Spleen (tissue), 13 donors: ENCODE measurements at places on chromosomes 11 and 22.
A peak's percentile ranks its signal among the peaks of the same experiment; 100 is the strongest.

- DNase-seq = no peak
Measured at GRCh38 chr11:129840236-129840635, 24.6 kb downstream of the TMEM45B start.

DNA sequence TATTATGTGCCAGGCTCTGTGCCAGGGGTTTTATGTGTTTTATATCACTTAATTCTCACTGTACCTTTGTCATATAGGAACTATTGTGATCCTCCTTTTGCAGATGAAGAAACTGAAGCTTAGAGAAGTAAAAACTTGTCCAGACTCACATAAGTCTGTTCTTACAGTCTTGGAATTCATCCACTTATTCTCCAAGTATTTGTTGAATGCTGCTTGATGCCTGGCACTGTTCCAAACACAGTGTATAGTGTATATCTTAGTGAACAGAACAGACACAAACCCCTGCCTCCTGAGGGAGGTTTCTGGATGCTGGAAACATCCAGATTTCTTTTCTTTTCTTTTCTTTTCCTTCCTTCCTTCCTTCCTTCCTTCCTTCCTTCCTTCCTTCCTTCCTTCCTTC lies 29.0 kb upstream of the FGF3 start:
- no peak for DNase-seq

DNA sequence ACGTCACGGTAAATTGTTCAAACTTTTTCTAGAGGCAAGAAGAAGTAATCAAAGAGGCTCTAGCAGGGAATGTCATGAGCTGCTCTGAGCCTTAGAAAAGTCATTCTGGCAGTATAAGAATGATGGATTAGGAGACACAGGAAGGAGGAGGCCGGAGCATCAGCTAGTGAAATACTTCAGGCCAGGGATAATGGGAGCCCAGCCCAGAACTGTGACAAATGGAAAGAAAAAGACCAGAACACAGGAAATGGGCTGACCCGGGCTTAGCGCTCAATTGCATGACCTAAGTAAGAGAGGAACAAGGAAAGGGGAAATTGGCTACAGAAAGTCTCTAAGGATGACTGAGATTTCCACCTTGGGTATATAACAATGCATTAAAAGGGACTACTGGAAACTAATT lies 108.6 kb downstream of the LARGE1 start:
- no peak for DNase-seq

DNA sequence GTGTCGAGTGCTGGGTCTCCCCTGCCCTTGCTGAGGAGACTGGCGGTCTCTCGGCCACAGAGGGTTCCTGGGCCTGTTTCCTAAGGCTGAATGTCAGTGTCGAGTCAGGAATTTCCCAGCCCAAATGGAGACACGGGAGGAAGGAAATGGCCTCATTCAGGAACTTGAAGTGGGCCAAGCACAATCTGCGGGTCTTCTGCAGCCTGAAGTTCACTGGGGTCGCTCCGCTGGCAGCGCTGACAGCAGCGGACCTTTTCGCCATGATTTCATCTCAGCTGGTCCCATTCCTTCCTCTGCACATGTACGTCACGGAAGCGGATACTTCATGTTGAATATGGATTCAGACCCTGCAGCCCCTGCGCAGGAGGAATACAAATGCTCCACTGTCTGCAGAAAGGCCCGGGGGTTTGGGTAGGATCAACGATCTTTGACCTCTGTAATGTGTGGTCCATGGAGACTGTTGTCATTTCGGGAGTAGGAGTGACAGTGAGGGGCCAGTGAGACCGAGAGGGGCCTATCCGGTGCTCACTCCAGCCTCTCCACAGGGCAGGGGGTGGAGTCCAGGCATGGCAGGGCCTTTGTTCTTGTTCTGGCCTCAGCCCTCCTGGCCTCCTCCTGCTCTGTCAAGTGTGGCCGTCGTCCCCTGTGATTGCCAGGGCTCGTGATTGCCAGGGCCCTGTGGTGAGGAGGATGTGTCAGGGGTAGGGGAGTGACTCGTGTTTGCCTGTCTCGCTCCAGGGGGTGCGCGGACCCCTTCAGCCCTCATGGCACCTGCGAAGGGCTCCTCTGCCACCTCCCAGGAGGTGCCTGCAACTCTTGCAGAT lies 402.3 kb downstream of the TBC1D22A start:
- DNase-seq = peak; percentile 58

- DNase-seq = peak; percentile 59
Measured at GRCh38 chr11:16780146-16780545, 41.7 kb downstream of the C11orf58 start.

DNA sequence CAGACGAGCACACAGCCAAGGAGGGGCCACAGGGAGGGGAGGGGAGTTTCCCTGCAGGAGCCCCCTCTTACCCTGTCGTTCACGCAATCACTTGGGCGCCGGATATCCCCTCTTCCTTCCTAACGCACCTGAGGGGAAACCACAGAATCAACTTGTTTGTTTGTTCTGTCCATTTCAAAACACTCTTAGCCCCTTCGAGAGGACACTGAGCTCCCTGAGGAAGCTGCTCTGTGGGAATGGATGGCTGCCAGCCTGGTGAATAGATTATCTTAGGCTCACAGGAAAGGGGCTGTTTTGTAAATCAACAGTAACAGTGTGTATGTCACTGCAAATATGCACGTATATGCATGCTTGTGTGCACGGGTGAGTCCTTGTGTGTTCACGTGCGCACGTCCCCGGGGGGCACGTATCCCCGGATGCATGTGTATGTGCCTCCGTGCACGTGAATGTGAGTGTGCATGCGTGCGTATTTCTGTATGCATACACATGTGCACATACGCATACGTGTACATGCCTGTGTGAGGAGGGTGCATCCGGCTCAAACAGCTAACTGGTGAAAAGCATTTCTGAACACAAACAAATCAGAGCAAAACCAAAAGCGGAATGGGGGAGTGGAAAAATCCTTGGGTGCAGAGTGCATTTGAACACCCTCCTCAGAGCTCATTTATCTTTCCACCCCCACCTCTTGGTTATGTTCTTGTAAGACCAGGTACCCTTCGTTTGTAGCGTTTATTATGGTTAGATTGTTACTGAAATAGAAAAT lies 7.2 kb downstream of the ARSA start:
- DNase-seq = peak; percentile 91

- no peak for DNase-seq
Measured at GRCh38 chr11:2410616-2411015, 10.1 kb downstream of the TSSC4 start.

GRCh38 chr11:15224466-15224865 lies 109.7 kb downstream of the INSC start:
- no peak for DNase-seq

- DNase-seq = no peak
Measured at GRCh38 chr11:10979529-10979928, 121.7 kb upstream of the ZBED5 start.

DNA sequence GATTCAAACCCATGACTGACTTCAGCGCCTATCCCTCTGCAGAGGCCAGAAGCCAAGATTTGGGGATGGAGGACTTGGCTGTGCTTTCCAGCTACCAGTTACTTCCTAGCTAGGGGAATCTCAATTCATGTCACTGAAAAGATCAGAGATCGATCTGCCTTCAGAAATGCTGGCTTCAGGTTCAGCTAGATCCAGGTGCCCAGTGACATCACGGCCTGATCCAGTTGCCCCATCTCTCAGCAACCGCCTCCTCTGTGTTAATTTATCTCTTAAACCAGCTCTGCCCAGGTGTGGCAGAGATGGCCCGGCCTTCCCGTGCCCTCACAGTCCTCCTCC lies 24.2 kb downstream of the CYTH4 start:
- no peak for DNase-seq

GRCh38 chr11:6608011-6608410 lies 4.0 kb downstream of the TAF10 start:
- DNase-seq = peak; percentile 64

DNA sequence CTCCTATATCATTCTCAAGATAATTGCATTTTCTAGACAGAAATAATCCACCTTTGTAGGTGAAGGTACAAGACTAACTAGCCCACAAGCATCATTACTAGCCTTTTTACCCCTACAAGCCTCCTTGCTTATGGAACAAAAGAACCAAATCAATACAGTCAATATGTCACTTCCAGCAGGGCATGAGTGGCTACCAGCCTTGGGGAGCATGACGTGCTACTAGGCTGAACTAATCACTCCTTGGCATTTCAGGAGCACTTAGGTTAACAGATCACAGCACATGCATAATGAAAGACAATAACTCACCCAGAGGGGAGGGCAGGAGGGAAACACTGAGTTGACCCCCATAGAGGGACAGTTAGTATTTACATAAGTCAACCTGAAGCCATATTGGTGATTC lies 2.7 kb downstream of the DRD2 start:
- no peak for DNase-seq

- DNase-seq = no peak
Measured at GRCh38 chr11:120027546-120028180, 110.2 kb downstream of the TRIM29 start.

GRCh38 chr22:22764085-22764484 lies 119.7 kb downstream of the GGTLC2 start:
- DNase-seq = no peak

- peak; percentile 60 for DNase-seq
Measured at GRCh38 chr11:117328375-117329010, 839 bp downstream of the CEP164 start.

GRCh38 chr11:92314499-92314898 lies 89.9 kb downstream of the FAT3 start:
- DNase-seq = no peak

DNA sequence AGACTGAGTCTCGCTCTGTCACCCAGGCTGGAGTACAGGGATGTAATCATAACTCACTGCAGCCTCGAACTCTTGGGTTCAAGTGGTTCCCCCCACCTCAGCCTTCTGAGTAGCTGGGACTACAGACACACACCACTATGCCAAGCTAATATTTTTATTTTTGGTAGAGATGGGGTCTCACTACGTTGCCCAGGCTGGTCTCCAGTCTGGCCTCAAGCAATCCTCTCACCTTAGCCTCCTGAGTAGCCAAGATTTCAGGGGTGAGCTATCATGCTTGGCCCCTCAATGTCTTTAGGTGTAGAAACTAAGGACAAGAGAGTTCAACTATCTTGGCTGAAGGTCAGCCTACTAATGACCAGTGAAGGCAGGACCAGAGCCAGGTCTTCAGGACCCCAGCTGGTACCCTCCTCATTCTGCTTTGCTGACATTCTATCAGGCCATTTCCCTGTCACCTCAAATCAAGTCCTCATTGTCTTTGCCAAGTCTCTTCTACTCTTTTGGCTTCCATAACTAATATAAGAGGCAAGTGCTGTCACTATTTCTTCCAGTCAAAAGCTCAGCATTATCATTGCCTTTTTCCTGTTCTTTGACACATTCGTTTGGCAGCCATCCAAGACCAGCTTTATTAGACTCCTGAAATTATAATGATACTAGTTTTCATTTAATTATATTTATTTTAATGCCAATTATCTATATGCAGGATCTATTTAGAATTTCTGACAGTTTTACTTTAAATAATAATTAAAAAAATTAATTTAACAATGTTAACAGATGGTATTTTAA lies 264.2 kb upstream of the PITPNB start:
- no peak for DNase-seq

GRCh38 chr11:64206457-64207255 lies at the start of gene FERMT3:
FERMT3 (plus strand) TSS chr11:64206721; CDS start chr11:64207365, 644 bp downstream.
- DNase-seq = peak; percentile 97

- DNase-seq = no peak
Measured at GRCh38 chr11:47867823-47868222, 19.7 kb upstream of the NUP160 start.

GRCh38 chr22:46829117-46829891 lies 66.9 kb downstream of the TBC1D22A start:
- DNase-seq = no peak

DNA sequence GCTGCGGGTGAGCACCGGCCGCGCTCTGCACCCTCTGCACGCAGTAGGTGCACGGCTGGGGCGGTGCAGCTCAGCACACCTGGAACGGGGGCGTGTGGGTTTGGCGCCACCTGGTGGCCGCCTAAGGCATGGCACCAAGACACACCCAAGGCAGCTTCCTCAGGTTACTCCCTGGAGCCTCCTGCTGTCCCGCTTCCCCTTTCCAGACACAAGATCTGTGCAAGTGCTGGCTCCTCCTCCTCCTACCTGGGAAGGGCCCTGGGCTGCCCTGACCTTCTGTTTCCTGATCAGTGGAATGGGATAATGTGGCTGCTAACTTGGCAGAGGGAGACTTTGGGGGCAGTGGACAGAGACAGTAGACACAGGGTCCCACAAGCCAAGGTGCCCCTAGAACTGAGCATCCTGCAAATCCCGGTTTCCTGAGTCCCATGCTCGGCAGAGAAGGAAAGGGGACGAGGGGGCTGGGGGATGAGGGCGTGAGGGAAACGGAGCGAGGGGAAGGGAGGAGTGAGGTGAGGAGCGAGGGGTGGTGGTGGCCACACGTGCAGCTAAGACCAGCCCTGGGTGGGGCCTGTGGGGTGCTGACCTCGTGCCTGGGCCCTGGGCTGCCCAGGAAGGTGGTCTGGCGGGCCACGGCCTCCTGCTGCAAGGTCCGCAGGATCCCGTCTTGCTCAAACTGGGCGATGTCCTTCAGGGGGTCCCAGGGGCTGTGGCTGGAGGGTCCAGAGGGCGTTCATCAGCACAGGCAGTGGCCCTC lies 34.8 kb upstream of the CARS1 start:
- DNase-seq = peak; percentile 93

GRCh38 chr11:97995874-97996273 lies 1024.9 kb upstream of the CNTN5 start:
- no peak for DNase-seq

DNA sequence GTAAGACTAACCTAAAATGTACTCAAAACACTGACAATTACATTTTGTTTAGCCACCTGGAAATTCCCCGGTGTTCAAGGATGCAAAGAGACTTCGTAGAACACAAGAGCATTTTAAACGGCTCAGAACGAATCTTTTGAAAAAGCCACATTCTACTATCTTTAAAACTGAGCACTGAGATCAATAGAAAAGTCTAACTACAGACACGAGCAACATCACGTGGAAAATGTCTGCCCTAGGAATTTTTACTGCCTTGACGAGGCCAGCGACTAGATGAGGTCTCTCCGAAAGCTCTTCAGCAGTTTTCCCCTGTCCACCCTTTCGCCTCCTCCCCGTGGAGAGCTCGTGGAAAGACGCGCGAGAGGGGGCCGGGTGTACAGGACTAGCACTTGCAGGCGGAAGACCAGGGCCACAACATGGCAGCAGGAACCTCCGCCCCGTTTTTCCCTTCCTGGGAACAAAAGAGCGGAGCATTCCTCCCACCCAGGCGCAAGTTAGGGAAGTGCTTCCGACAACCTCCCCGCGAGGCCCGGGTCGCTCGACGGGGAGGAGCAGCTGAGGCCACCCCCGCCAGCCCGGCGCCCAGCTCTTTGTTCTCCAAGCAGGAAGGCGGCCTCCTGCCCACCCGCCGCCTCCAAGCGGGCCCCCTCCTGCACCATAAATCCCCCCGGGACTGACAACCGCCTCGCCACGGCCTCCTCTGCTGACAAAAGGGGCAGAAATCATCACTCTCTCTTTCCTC lies 1.1 kb downstream of the EIF4G2 start:
- DNase-seq = peak; percentile 93
